ENCODE measurements at places on chromosomes 5 and 9. TPM values are rescaled to one million over a fixed set of nuclear protein-coding genes. Genes with fewer than 3 reads are reported as not detected.
A peak's percentile ranks its signal among the peaks of the same experiment; 100 is the strongest.

The NUTM2F gene
- total RNA-seq, result 0.87 TPM

DNA sequence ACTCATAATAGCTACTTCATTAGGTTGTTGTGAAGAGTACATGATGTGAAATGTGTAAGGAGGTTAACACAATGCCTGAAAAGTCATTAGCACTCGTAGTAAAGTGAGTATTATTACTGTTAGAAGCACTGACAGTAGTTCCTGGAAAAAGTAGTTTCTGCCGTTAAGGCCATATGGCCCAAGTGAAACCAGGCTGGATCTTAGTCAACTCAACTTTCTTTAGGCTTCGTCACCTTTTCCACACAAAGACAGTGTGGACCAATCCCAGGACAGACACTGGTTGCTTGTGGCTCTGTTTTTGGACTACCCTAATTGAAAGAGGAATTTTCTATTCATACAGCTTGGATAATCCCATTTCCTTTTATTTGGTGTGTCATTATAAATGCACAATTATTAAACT lies 29.4 kb upstream of the CKMT2 start:
- no peaks in the 10 kb centered on the region for H3K4me1 ChIP-seq
- H3K4me3 ChIP-seq, result no peak overlapping the region
- H3K27me3 ChIP-seq, result no peaks in the 10 kb centered on the region
- no peak for DNase-seq

GRCh38 chr5:107396351-107396690 lies 274.4 kb downstream of the EFNA5 start:
- H3K27ac ChIP-seq, result no peak overlapping the region
- DNase-seq, result no peak
- H3K36me3 ChIP-seq, result no peaks in the 10 kb centered on the region
- H3K4me3 ChIP-seq, result no peak overlapping the region
- peaks cover 13% of the 10 kb centered on the region for H3K4me1 ChIP-seq

GRCh38 chr5:109900461-109900860 lies 210.7 kb downstream of the MAN2A1 start:
- H3K27ac ChIP-seq, result peak overlapping the region; percentile 51
- no peaks in the 10 kb centered on the region for H3K36me3 ChIP-seq
- H3K27me3 ChIP-seq, result no peaks in the 10 kb centered on the region
- no peak for DNase-seq
- H3K4me1 ChIP-seq, result peaks cover 13% of the 10 kb centered on the region
- H3K4me3 ChIP-seq, result no peak overlapping the region

DNA sequence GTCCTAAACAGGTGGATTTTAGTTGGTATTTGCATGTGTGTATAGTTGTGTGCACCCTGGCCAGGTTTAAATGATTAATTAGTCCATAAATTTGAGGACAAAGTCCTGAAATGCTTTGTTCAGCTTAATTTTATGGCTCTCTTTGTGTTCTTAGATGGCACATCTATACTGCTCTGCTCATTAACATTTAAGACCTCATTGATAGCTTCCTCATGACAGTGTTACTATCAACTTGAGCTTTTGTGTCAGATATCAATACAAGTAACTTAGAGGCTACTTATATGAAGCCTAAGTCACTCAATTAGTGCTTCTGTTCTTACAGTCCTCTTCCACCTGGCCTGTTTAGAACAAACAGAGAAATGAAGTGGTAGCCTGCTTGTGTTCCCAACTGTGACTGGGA lies 240.9 kb downstream of the TRPM3 start:
- no peaks in the 10 kb centered on the region for H3K27me3 ChIP-seq
- no peak overlapping the region for H3K4me3 ChIP-seq
- H3K36me3 ChIP-seq, result no peaks in the 10 kb centered on the region
- no peak for DNase-seq
- no peak overlapping the region for H3K27ac ChIP-seq

DNA sequence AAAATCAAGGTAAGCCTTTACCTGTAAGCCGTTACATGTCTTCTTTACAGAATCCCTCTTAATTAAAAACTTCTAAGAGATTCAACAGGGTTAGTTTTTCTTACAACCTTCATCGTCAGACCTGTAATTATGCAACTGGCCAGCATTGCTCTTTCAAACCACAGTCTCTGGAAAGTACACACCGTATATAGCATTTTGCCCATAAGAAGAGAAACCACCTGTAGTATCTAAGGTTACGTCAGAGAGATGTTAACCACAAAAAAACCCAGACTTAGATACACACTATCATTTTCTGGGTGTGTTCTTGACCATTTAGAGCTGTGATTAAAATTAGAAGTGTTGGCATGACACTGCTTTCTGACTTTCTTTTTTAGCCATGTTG lies 140.0 kb downstream of the MUSK start:
- H3K4me3 ChIP-seq, result no peak overlapping the region
- no peak for DNase-seq
- no peaks in the 10 kb centered on the region for H3K4me1 ChIP-seq
- no peak overlapping the region for H3K27ac ChIP-seq
- no peaks in the 10 kb centered on the region for H3K36me3 ChIP-seq
- no peaks in the 10 kb centered on the region for H3K27me3 ChIP-seq

- no peaks in the 10 kb centered on the region for H3K36me3 ChIP-seq
- no peak for DNase-seq
- H3K27ac ChIP-seq, result no peak overlapping the region
- no peaks in the 10 kb centered on the region for H3K27me3 ChIP-seq
- H3K4me3 ChIP-seq, result no peak overlapping the region
Observed at GRCh38 chr5:56206126-56206910, 26.8 kb downstream of the ANKRD55 start.

DNA sequence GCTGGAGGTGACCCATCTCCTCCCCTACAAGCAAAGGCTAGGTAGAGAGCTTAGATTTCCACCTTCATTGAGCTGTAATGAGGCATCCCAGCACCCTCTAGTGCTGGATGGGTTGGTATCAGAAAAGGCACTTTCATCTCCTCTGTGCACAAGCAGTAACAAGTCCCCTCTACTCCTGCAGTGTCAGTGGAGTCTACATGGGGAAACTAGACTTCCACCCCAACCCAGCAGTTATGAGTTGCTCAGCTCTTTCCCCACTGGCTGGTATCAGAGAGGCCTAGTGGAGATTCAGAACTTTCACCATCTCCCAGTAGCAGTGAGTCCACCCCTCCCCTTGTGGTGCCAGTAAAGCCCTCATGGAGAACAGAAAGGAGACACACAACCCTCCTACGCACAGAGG lies 17.9 kb downstream of the FCN1 start:
- peaks cover 13% of the 10 kb centered on the region for H3K4me1 ChIP-seq
- H3K36me3 ChIP-seq, result no peaks in the 10 kb centered on the region
- no peak overlapping the region for H3K27ac ChIP-seq
- no peaks in the 10 kb centered on the region for H3K27me3 ChIP-seq
- H3K4me3 ChIP-seq, result no peak overlapping the region
- DNase-seq, result no peak

The DROSHA gene
- total RNA-seq, result 40.8 TPM

Data from hepatocyte (in vitro differentiated cells).